Activated CD8-positive, alpha-beta memory T cell treated with anti-CD3 and anti-CD28 coated beads for 48 hours (primary cell): ENCODE measurements at places on chromosomes 11 and 22.

- DNase-seq = no peak
These were observed 63.3 kb downstream of the LIF start for GRCh38 chr22:30183271-30183670.

DNA sequence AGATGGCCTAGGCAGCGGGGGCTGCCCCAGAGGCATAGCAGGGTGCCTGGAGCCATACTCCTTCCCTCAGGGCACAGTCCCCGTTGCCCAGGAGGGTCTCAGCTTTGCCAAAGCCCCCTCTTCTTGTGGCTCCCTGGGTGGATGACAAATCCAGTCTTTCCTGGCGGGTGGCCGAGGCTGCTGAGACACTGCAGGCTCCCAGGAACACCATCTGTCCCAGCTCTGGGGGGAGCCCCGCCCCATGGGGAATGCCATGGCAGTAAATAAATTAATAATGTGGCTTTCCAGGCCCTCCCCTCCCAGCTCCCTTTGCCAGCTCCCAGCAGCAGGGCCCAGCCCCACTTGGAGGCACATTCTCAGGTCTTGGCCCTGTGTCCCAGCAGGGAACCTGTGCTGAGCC is 45.0 kb downstream of the PDE2A start:
- DNase-seq = no peak

- no peak for DNase-seq
These were observed 220.7 kb downstream of the TENM4 start for GRCh38 chr11:79220171-79220570.

DNA sequence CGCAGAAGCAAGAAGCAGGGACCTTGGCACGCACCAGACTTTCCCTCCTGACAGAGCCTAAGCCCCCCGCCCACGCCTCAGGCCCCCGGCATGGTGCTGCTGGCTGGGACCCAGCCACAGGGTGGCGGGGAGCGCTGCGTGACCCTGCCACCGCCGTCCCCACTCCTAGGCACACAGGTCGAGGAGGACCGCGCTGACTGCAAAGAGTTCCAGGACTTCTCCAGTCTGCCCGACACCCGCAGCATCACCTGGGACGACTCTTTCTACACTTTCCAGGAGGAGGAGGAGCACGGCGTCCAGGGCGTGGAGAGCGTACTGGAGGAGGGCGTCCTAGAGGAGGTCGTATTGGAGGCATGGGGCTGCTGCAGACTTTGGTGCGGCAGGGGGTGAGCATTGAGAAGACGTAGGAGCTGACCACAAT is 103.7 kb downstream of the TRIM51G start:
- no peak for DNase-seq

DNA sequence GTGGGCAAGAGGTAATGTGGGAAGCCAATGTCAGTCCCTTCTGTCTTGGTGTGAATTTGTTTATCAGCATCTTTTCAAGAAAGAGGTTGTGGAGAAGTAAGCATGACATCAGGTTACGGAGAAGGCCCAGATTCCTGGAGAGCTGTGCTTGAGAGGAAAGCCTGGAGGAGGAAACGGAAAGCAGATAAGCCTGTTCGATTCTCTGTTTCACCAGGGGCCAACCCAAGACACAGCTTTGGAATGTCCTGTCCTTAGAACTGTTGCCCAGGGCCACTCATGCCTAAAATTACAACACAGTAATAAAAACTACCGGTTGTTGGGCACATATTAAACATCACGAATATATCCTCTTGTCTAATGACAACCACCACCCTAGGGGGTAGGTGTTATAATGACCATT is 148.5 kb downstream of the NAV2 start:
- no peak for DNase-seq

GRCh38 chr11:126391970-126392632 is 36.6 kb downstream of the ST3GAL4 start:
- DNase-seq = no peak

DNA sequence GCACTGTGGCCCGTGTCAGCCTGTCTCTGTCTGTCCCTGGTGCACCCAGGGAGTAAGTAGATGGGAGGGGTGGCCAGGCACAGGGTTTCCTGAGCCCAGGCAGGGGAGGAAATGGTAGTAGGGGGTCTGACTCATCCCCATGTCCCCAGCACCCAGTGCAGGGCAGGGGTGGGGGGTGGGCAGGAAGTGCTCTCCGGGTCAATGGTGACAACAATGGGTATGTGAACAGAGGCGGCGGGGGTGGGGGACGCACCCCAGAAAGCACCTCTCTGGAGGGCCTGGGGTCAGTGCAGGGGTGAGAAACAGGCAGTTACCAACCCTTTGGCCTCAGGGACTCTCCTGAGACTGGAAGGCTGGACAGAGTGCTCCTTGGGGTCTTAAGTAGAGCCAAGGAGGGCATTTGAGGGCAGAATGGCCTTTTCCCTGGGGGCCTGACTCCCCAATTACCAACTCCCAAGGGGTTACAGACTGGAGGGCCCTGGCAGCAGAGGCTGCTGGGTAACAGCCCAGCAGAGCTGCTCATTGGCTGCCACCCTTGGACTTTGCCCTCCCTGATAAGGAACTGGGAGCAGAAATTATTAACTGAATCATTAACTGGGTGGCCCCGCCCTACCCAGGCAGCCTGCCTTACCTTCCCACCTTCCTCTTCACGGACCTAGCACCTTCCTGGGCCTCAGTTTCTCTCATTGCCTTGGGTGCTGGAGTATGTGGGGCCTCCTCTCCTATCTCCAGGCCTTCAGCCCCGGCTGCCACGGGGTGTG is 4.2 kb downstream of the MYRF start:
- no peak for DNase-seq

DNA sequence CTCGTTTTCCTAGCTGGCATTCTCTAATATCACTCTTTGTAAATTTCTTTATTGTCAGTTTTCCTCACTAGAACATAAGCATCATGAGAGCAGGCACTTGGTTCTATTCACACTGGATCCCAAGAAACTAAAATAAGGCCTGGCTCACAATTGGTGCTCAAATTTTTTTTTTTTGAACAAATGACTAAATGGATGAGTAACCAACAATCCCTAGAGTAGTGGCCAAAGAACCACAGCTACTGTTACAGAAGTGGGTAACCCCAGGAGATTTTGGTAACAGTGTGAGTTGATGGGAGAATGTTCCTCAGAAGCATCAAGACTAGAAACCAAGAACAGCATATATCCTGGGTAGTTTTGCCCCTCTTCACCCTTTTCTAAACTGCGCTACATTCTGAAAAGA is 572.6 kb downstream of the INSC start:
- DNase-seq = no peak

DNA sequence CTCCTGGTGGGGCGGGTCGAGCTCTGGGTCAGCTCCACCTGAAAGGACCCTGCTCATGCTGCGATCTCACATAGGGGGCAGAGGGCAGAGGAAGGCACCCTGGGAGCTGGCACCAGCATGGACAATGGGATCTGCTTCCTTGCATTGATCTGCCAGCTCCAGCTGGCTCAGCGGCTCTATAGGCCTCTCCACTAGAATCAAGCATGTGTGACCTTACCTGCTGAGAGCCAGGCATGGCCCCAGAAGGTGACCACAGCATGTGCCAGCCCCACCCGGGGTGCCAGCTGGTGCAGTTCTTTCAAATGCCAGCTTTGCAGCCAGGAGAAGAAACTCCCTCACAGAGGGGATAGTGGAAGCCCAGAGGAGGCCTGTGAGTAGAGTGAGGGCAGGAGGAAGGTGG is 22.0 kb upstream of the KLHL35 start:
- DNase-seq = no peak

DNA sequence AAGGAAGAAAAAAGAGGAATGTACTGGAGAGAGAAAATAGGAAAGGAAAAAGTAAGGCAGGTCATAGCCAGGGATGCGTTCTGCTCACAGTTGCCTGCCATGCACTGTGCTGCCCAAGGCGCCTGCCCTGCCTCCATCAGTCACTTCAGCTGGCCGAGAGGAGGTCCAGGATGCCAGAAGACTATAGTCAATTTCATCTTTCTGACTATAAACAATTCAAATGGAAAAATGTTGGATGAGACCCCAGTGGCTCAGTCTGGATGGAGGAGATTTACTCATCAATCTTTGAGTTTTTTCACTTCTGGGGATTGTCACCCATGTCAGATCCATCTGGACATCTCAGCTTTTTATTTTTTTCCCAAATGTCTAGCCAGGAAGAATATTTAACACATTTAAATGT is 36.7 kb upstream of the CLMP start:
- no peak for DNase-seq

DNA sequence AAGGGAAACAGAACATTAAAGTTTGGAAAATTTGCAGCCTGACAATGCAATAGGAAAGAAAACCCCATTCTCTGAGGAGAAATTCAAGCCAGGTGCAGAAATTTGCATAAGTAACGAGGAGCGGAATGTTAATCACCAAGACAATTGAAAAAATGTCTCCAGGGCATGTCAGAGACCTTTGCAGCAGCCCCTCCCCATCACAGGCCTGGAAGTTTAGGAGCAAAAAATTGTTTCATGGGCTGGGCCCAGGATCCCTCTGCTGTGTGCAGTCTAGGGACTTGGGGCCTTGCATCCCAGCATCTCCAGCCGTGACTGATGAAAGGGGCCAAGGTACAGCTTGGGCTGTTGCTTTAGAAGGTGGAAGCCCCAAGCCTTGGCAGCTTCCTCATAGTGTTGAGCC is 780.2 kb downstream of the LRRC4C start:
- no peak for DNase-seq

DNA sequence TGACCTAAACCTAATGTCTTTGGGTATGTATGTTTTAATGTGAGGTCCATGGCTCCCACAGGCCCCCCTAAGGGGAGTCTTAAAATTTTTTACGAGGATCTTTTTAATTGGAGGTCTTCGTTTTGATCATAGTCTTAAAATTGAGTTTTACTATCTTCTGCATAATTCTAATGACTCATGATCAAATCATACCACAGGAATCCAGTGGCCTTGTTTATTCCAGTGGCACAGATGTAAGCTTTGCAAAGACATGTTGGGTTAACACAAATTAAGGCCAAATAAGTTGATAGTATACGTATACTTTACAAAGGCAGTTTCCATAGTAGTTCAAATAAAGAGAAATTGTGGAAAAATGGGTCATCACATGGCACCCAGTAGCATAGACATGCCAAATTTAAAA is 33.9 kb upstream of the FJX1 start:
- no peak for DNase-seq

DNA sequence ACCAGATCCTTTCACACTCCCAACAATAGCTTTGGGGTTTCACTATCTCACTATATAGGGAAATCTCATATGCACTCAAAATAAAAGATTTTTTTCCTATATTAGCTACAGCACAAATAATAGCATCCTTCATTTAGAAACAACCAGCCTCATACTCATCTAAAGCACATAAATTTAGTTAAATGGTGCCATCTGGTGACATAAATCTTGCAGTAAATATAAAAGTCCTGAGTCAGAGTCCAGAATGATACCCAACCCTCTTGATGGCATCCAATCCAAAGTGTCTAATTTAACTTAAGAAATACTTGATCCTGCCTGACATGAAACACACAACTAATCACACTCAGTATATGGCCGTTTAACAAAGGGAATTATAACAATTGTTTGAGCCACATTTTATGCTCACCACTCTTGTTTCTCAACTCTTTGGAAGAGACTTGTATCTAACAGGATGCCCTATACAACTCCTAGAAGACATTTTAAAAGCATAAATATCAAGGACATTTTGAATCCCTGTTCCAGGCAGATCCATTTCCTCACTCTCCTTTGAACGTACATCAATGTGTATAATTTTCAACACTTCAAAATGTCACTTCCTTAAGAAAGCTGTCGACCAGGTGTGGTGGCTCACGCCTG is 36.2 kb downstream of the DLG2 start:
- no peak for DNase-seq

DNA sequence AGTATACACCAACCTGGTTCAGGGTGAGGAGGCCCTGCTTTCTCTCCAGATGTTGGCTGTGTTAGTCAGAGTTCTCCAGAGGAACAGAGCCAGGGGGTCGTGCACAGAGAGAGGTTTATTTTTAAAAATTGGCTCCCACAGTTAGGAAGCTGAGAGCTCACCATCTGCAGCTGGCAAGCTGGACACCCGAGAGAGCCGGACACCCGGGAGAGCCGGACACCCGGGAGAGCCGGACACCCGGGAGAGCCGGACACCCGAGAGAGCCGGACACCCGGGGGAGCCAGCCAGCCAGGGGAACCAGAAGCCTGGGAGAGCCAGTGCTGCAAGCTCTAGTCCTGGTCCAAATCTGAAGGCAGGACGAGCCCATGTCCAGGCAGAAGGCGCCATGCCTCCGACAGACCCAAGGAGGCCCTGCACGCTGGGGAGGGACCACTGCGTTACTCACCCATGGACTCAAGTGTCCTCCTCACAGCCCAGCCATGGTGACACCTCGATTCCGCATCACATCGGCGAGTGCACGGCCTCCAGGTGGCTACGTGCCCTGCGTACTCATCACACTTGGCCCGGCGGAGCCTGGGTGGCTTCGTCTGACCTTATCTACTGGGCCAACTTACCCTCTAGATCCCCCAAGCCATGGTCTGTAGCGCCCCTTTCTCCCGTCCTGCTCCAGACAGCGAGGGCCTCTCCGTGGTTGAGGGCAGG is 99.0 kb downstream of the BRD1 start:
- DNase-seq = no peak

DNA sequence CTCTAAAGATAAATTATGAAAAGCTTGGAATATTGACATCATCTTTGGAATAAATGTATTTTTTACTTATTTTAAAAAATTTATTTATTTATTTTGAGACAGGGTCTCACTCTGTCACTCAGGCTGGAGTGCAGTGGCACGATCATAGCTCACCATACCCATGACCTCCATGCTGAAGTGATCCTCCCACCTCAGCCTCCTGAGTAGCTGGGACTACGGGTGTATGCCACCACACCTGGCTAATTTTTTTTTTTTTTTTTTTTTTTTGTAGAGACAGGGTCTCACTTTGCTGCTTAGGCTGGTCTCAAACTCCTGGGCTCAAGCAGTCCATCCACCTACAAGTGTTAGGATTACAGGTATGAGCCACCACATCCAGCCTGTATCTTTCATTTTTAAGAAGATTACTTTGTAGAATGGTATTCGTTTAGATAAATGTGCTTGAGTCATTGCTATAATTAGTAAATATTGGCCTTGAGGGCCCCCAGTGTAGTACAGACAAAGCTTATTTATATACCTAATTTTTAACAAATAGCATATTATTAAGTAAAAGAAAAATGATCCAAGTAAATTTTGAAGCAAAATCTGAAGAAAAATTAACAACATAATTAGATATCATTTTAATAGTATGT is 8.5 kb downstream of the SWAP70 start:
- DNase-seq = no peak

- no peak for DNase-seq
These were observed 74.3 kb downstream of the CECR2 start for GRCh38 chr22:17443405-17444203.

DNA sequence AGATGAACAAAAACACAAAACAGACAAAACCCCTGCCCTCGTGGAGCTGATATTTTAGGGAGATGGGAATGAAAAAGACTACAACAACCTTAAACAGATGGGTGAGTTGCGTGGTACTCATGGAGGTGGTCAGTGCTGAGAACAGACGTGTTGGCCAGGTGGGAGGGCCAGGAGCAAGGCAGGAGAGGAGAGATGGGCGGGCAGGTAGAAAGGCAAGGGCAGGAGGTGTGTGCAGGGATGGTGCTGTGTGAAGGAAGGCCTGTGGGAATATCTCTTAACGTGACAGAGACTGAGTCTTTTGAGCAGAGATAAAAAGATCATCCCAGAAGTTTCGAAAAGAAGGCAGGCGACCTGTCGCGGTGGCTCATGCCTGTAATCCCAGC is 7.0 kb downstream of the GAL start:
- no peak for DNase-seq
